ENCODE measurements at places on chromosomes 3 and 15. TPM values are rescaled to one million over a fixed set of nuclear protein-coding genes. Genes with fewer than 3 reads are reported as not detected.
A peak's percentile ranks its signal among the peaks of the same experiment; 100 is the strongest.

GRCh38 chr3:189184566-189184965 is 12.8 kb downstream of the TPRG1 start:
- DNase-seq: no peak

DNA sequence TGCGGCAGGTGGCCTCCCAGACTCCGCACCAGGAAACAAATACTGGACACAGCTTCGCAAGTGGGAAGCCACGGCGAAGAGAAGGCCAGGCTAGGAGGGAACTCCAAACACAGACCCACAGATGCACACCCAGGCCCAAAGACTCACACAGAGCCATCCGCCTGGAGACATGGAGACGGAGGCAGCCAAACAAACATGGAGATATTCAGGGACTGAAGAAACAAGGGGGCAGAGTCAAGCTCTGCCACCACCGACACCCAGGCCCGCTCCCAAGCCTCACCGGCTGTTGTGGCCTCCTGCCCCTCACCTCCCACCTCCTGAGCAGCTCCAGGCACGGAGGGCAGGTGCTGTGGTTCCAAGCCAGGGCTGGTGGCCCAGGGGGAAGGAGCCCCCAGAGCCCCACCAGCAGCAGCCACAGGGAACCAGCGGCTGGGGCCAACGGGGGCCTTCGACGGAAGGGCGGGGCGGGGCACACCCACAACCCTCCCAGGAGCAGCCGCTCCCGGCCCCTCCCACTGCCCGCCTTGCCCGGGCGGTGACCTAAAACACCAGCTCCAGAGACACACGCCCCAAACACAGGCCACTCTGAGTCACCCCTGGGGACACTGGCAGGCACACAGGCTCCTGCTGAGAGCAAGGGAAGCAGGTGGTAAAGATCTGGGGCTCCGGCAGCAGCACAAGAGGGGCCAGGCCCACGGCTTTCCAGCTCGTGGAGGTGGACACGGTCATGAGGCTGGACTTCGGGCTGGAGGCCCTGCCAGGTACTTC is 31.9 kb downstream of the TNK2 start:
- peak; percentile 44 for DNase-seq

- no peak for DNase-seq
Observed at GRCh38 chr15:33148129-33148751, 46.3 kb downstream of the FMN1 start.

Gene CYP1A2
- not detected for polyA plus RNA-seq
